Activated naive CD4-positive, alpha-beta T cell treated with anti-CD3 and anti-CD28 coated beads, Interleukin-2, amount 50 U/mL, for 72 hours (primary cell): ENCODE measurements at places on chromosomes 12 and 14. TPM values are rescaled to one million over a fixed set of nuclear protein-coding genes. Genes with fewer than 3 reads are reported as not detected.

Gene AQP2
- total RNA-seq = not detected

Gene BIN2
- total RNA-seq = 33.8 TPM

Gene INHBC
- total RNA-seq = not detected

Gene FIGNL2
- total RNA-seq = 0.54 TPM
